ENCODE measurements at places on chromosomes 16 and 17. TPM values are rescaled to one million over a fixed set of nuclear protein-coding genes. Genes with fewer than 3 reads are reported as not detected.
A peak's percentile ranks its signal among the peaks of the same experiment; 100 is the strongest.

Gene MT4
- polyA plus RNA-seq: not detected

Gene KRTAP4-1
- not detected for polyA plus RNA-seq

Gene PGS1
- 19.2 TPM for polyA plus RNA-seq

Gene DNAH9
- 0.50 TPM for polyA plus RNA-seq

- no peak for DNase-seq
Observed at GRCh38 chr16:10745841-10746240, 2.2 kb downstream of the NUBP1 start.

- peak; percentile 61 for DNase-seq
Observed at GRCh38 chr17:52383493-52384100, 225.1 kb upstream of the CA10 start.

DNA sequence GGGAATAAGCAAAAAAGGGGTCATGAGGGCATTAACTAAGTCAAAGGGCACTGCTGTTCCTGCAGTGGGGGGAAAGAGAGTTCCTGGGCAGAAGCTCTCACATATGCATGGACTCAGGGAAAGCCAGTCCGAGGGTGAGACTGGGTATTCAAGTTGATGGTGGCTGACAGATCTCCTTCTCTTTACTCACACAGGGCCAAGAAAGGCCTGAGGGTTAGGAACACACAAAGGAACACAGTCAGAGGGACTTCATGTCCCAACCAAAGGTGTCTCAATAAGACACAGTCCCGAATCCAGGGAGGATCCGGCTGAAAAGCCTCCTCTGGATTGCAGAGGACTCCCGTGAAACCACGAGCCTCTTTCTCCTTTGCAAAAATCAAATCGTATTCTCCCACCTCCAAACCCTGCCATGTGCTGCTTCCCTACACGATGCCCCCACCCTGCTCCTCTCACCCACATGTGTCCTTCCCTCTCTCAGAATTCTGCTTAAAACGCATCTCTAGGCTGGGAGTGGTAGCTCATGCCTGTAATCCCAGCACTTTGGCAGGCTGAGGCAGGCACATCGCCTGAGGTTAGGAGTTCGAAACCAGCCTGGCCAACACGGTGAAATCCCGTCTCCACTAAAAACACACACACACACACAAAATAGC, 23.6 kb downstream of the CUEDC1 start:
- no peak for DNase-seq

DNA sequence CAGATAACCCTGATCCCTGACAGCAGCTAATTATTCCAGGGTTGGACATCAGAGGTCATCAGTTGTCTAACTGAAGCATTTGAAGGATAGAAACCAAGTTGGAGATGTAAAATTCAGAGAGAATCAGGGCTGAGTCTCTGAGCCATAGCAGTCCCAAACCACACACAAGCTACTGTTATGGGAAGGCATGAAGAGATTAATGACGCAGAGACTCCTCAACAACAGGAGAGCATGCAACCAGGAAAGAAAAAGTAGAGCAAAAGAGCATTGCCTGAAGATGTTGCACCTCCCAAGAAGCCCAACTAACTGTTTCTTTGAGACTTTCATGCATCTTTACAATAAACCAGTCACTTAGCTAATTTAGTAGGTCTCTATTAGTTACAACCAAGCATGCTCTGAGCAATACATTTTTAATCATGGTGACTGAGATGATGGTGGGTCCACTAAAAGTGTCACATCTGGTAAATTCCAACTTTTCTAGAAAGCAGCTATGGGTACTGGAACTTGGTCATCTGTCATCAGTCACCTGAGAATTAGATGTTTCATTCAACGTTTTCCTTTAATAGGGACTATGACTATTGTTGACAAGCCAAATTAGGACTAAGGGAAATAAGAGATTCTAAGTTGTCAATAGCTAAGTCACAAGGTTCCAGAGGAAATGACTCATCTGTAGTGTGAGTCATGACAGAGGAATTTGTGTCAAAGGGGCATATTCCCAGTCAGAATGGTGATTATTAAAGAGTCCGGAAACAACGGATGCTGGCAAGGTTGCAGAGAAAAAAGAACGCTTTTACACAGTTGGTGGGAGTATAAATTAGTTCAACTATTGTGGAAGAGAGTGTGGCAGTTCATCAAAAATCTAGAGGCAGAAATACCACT, 239.8 kb downstream of the CHD9NB start:
- no peak for DNase-seq

DNA sequence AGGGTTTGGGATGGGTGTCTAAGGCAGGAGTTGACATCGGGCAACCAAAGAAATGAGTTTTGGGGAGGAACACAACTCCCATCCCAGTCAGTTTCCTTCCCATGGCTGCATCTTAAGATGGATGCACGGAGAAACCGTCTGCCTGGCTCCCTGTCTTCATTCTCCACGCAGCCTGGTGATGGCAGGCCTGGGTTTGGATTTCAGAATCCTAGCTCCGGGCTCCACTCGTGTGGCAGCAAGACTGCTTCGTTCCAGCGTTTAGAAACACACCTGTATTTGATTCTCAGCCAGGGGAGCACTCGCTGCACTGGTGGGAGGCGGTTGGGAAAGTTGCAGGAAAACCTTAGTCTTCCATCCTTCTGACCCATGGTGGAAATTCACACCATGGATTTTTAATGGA, 141.1 kb downstream of the RAB11FIP4 start:
- DNase-seq: no peak

DNA sequence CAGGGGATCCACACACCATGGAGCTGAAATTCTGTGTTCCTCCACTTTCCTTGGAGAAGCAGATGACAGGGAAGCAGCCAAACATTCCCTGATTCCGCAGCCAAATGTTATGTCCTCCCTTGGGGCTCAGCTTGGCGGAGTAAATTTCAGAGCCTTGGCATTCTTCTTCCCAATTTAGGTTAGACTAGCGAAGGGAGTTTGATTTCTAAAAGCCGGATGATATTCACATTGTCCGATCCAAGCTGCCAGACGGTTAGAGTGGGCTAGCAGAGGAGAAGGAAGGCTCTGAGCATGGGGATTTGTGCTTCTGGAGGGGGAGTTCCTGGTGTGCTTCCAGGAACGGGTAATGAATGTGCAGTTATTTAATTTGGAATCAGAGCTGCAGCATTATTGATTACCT, 380.4 kb upstream of the EEF2KMT start:
- no peak for DNase-seq

- DNase-seq: peak; percentile 88
Observed at GRCh38 chr16:57736419-57737351, 1.1 kb downstream of the KATNB1 start.

DNA sequence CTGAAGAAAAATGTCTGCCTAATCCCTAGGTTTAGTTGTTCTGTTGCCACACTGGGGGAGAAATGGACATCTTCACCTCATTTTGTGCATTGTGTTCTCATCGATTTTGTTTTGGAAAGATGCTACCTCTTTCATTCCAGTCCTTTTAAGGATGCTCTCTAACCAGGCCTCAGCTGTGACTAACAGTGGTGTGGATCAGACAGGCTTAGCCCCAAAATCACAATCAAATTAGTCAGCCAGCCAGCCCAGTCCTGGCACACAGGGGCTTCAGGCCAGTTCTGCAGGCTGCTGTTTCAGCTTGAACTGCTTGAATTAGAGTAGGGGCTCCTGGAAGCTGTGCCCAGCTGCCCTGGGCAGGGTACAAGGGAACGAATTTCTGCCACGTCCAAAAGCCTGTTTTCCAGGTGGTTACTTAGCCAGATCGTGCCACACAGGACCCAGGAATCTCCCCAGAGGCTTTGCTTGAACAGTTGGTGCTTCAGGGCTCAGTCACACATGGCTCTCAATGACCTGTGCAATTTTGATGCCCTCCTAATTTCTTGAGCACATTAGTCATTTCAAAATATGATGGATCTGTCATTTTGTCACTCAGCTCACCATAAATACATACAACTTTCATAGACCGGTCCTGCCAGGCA, 60.7 kb downstream of the CLEC16A start:
- no peak for DNase-seq

DNA sequence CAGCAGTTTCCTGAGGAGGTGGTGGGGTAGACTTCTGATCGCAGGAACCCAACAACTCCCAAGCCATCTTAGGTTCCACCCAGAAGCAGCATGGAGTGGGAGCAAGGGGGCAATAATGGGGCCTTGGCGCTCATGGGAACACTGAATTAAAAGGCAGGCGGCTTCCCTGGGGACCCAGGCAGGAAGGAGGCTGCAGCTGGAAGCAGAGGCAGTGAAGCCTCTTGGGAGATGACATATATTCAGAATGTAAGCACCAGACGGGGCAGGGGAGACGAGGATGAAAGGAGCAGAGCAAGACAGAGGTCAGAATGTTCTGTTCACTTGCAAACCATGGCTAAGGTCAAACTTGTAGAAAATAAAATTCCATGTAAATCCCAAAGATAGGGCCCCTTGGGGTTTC, 2.9 kb downstream of the HIGD1B start:
- no peak for DNase-seq

- DNase-seq: no peak
Observed at GRCh38 chr17:63646488-63646806, 24.2 kb downstream of the MAP3K3 start.

DNA sequence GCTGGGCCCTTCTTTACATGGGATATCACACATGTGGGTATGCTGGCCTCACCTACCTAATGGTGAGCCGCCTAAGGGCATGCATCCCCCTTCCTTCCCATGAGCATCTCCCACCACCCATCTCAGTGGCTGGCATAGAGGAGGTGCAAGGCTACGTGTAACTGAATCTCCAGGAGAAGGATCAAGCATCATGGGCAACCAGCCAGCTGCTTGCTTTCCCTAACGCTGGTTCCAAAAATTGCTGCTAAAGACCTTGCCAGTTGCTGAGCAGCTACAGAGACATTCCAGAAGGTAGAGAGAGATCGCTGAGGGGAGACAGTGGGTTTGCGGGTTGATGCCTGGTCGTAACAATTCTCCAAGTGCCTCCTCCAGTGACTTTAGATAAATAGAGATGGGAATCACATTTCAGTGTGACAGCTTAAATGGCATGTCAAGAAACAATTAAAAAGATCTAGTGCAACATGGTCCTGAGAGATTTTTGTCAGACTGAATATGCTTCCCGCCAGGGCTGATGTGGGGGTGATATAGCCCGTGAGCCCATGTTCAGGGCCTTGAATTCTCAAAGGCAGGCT, 378.4 kb upstream of the CDH5 start:
- DNase-seq: no peak

DNA sequence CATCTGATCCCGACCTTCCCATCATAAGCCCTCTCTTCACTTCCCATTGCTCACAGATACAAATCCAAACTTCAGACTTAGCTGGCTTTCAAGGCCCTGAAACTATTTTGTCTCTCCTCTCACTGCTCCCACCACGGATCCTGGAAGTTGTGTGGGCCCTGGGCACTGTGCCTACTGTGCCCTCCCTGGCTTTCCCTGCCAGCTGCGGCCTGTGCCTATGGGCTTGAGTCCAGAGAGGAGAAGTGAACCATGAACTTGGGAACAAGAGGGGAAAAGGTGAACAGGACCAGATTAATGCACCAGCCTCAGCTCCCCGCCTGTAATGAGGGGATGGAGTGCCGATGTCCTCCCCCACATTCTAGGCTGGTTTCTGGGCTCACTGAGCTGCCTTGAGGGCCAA, 18.9 kb upstream of the KCNJ12 start:
- no peak for DNase-seq

DNA sequence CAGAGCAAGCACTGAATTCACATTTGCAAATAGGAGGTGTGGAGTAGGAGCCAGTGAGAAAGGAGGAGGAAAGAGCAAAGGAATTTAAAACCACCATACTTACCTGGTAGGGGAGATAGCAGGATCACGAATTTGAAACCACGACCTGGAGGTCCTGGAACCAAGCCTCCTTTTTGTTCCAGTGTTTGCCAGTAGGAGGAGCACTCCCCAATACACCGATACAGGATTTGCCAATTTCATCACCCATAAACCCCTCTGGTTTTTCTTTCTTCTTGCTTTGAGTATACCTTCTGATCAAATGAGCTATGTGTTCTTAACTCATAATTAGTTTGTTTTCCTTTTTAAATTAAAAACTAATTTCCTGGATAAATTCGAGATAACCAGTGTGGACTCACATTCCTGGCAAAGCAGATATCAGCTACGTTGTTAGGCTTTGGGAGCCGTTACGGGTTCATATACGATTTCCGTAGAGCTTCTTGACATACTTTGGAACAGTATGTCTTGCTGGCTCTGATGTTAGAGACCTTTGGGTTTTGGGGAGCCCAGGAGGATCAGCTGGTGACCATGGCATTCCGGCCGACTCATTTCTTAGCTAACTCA, 22.7 kb downstream of the BCO1 start:
- no peak for DNase-seq

- no peak for DNase-seq
Observed at GRCh38 chr17:55677446-55677845, 45.2 kb downstream of the TMEM100 start.

DNA sequence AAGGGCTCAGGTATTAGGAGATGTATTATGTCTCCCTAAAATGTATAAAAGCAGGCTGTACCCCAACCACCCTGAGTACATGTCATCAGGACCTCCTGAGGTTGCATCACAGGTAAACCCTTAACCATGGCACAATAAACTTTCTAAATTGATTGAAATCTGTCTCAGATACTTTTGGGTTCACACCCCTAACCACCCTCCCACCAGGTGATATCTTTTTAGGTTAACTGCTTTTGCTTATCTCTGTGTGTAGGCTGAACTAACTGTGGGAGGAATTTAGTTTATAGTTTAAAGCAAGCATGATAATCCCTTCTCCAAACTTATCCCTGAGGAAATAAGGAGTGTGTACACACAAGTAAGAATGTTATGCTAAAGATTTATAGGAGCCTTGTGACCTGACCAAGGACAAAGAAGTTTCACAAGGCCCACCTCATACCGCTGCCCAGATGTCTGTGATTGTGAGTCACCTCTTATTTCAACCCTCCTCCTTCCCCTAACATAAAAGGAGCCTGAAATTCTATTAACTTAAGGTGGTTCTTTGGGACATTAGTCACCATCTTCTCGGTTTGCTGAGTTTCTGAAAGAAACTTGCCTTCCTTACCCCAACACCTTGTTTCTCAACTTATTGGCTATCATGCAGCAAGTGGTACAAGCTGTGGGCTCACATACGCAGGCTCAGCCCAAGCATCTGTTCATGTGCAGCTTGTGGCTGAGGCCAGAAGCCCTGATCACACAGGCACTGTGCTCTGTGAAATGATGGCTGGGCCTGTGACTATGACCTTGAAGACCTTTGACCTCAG, 11.3 kb downstream of the PRSS22 start:
- DNase-seq: no peak

DNA sequence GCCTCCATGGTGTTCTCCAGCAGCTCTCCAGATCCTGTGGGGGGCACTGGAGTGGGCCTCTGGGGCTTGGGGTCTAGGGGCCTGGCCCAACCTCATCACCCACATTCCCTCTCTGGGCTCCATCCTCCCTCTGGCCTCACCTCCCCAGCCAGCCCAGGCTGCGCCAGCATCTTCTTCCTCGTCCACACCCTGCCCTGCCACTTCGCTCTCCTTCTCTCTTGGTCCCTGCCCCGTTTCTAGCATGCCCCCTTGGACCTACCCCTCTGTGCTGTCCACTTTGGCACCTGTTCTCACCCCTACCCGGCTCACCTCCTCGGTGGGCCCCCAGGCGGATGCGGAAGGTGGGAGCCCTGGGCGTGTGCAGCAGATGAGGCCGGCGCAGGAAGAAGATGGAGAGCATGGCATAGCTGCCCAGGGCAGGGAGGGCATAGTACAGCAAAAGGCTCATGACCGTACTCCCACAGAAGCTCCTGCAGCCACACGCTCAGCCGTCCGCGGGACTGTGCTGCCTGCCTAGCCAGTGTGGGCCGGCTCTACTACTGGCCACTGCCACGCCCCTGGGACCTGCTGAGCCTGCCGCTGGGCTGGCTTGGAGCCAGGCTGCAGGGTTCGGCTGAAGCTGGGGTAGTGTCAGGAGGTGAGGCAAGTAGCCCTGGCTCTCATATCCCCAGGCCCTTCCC, at the start of gene GDPD3:
Gene GDPD3 (minus strand): TSS at position 507 of the 680 bp plus-strand sequence. CDS start 59 bp downstream, at position 448.
- DNase-seq: no peak

Measured in muscle of back (tissue), 13 donors.